ENCODE measurements at places on chromosomes 5 and 9.

- DNase-seq, result no peak
Observed at GRCh38 chr5:99247346-99247745, 318.5 kb upstream of the CHD1 start.

GRCh38 chr9:37998881-37999587, 70.0 kb downstream of the SHB start:
- DNase-seq, result no peak

- no peak for DNase-seq
Observed at GRCh38 chr9:89438194-89438593, 59.7 kb downstream of the SEMA4D start.

DNA sequence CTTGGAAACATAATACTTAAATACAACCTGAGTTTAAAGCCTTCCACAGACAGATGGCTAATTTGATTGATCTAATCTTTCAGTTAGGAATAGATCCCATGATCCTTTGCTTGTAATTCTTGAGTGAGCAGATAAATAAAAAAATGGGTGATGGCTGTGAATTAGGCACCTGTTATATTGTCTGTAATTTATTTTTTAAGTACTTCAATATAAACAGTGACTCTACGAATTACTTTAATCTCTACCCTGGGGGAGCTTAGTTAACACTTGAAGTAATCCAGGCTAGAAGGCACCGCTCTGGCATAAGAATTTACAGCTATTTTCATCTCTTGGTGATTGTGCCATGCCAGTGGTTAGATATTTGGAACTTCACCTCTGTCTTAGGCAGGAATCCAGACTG, 9.0 kb downstream of the EGFLAM start:
- DNase-seq, result no peak

DNA sequence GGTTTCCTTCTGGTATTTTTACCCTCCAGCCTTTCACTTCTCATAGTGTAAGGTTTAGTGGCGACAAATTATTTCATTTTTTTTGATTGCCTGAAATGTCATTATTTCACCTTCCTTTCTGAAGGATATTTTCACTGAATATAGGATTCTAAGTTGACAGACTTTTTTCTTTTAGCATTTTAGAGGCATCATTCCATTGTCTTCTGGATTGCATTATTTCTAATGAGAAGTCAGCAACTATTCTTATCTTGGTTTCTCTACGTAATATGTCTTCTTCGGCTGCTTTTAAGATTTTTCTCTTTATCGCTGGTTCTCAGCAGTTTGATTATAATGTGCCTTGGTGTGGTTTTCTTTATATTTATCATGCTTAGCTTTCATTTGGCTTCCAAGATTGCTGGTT, 194.2 kb downstream of the GAPVD1 start:
- DNase-seq, result no peak

GRCh38 chr5:140311011-140311467, 8.1 kb upstream of the PFDN1 start:
- DNase-seq, result no peak

DNA sequence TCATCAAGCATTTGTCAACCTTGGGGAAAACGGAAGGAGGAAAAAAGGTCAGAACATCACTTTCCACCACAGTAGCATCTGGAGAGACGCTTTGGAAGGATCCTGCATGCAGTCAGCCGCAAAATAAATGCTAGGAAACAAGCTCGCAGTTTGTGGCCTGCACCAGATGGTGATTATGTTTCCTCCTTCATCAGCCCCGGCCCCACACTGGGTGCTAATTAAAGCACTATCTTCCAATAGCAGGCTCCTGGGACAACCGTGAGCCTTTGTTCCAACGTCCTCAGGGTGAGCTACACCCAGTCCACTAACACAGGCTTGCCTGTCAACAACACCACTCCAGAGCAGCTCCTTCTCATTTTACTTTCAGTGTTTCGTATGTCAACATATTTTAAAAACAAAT, 64.0 kb downstream of the RNF130 start:
- DNase-seq, result no peak

- DNase-seq, result peak; percentile 1
Observed at GRCh38 chr9:87498046-87498810, 561 bp downstream of the DAPK1 start.

DNA sequence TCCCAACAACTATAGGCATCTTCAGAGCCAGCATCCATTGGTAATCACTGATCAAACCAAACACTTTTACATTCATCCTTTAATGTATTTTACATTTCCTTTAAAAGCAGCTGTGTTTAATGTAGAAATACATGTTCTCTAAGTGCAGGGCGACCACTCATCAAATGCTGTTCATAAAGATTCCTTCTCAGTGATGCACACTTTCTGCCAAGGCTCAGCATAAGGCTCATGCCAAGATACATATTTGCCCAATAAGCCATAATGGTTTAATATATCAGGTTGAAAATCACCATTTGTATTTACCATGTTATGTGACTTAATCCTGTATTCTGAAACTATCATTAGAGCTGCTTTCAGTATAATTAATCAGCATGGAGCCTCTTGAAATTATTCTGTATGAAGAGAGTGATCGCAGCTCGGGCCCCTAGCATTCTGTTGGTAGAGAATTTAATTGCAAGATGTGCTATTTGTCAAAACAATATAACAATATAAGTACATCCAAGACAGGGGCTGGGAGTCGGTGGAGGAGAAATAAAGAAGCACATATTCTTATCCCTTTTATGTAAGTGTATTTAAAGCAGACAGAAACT, 267.5 kb downstream of the EBF1 start:
- DNase-seq, result no peak

DNA sequence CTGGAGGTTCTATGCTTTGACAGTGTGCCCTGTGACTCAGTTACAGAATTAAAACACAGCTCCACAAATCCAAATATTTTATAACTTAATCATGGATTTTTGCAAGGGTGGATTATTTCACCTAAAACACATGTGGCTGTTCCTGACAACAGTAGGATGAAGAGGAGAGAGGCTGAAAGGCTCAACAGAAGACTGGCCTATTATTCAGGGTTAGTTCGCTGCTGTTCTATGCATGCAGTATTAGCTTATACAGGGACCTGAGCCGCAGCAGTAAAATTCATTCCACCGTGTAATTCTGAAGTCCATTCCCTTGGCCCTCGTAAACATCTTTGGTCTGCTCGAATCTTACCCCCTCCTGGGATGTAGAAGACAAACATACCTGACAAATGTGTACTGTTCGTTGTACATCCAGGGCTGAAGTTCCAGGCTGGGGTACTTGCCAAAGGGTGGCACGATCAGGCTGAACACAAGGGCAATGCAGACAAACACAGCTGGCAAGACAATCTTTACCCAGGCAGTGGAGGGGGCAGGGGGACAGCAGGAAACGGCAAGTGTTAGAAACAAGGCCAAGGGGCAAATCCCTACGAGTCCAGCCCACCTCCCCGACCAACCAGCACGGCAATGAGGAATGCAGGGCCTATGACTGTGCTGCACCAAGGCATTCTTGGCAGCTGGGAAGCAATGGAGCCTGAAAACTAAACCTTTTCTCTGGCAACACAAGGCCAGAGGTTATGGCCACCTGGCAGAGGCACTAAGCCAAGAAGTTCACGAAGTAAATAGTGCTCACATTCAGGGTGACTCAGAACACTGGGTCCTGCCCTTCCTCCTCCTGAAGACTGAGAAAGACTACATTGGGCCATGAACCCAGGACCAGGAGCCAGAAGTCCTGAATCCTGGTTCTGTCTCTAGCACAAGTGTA, 46.8 kb downstream of the NIPSNAP3B start:
- DNase-seq, result no peak

DNA sequence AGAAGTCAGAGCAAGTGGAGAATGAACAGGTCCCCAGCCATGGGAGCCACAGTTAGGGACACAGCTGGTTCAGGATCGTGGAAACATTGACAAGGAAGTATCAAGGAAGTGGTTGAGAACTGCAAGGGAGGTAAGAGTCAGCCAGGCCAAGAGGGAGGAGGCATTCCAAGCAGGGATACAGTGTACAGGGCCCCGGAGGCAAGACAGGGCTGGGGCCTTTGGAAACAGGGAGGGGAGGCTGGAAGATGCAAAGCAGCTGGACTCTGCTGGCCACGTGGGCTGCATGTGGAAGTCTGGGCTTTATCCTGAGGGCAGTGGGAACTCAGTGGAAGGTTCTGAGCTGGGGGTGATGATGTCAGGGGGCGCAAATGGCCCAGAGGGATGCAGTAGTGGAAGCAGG, 14.2 kb downstream of the CCDC180 start:
- DNase-seq, result no peak

- DNase-seq, result no peak
Observed at GRCh38 chr5:61119066-61119465, 43.2 kb downstream of the SMIM15 start.

GRCh38 chr9:135079018-135079417, 8.4 kb upstream of the OLFM1 start:
- no peak for DNase-seq

GRCh38 chr5:141846031-141846430, 32.2 kb downstream of the PCDH1 start:
- DNase-seq, result no peak

- no peak for DNase-seq
Observed at GRCh38 chr5:73668486-73669111, 42.6 kb downstream of the ARHGEF28 start.

GRCh38 chr9:134071149-134071548, 3.3 kb upstream of the BRD3 start:
- no peak for DNase-seq

GRCh38 chr9:90961375-90961774, 159.8 kb downstream of the SYK start:
- no peak for DNase-seq

DNA sequence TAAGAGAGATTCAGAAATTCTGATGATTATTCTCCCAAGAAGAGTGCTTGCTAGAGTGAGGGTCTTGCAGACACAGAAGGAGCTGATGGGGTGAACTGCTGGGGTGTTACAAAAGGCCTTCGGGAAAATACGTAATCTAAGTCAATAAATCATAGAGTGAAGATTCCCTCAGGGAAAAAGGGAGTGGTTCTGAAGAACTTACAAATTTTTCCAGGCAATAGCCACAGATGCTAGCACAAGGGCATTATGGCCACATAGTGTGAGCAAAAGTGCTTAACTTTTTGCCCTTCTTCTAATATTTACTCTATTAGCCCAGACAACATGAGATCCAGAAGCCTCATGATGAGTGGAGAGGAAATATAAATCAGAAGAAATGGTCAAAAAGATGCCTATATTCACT, 137.3 kb downstream of the TMC1 start:
- no peak for DNase-seq

GRCh38 chr5:122880749-122881148, 35.3 kb downstream of the SNX24 start:
- no peak for DNase-seq

- no peak for DNase-seq
Observed at GRCh38 chr5:76716456-76717157, 681 bp downstream of the F2R start.

DNA sequence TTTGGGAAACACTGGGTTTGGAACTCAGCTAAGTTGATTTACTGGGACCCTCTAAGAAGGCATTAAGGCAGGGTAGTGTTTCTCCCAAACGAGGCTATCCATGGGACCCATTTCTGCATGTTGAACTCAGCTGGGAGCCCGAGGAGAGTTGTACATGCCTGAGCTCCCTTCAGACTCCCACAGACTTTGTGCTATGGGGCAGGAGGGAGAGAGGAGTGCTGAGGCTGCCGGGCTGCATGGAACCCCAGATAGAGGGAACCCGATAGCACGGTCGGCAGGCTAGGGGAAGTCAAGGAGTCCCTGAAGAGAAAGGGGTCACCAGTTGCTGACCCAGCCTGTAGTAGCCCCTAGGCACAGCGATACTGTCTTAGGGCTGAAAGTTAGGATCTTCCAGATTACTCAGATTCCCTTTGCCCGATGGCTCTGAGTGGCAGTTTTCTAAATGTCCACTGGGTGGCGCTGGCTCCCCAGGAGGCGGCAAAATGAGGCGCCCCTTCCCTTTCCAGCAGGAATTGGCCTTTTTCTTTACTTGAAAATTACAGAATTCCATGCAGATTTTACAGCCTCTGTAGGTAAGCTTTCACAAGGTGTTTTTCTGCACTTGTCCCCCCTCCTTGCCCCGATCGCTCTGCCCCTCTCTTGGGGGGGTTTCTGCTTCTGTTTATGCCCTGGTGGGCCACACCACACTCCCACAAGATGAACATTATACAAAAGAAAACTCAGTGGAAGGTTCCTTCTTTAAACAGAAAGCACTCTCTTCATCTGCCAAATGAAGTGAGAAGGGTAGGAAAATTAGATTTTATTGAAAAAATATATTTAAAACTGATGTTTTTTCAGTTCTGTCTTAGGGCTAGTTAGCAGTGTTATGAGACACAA, 17.8 kb downstream of the NANS start:
- peak; percentile 54 for DNase-seq

DNA sequence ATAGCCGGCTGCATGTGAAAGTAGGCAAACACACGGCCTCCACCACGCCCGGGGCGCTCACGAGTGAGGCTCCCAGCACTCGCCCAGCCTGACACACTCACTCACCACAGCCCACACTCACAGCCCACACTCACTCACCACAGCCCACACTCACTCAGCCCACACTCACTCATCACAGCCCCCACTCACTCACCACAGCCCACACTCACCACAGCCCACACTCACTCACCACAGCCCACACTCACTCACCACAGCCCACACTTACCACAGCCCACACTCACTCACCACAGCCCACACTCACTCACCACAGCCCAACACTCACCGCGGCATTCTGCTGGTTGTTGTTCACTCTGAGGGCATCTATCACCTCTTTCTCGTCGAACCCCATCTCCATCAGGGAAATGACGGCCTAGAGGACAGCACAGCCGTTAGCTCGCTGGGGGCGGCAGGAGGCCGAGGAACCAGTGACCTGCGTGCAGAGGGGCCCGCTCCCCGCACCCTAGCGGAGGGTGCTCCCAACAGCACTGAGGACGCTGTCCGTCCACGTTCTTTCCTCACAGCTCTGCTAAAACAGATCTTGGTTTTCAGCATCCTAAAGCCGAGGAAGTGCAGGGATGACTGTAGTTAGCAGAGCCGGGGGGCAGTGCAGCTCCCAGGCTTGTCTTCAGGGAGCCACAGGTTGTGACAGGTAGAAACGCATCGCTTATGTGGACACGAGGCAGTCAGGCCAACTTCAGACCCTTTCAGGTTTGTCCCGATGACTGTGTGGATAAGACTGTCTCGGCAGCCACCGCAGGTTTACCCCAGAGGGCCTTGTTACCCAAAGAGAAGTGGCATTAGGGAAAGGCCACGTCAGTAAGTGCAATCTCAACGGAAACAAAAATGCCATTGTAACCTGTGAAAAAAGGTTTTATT, 21.6 kb downstream of the UBAC1 start:
- peak; percentile 18 for DNase-seq

- no peak for DNase-seq
Observed at GRCh38 chr5:161548487-161549094, 2.1 kb upstream of the GABRB2 start.

GRCh38 chr9:118533101-118533500, 828.9 kb downstream of the TLR4 start:
- DNase-seq, result no peak

- no peak for DNase-seq
Observed at GRCh38 chr5:94693043-94693822, 74.8 kb downstream of the SLF1 start.

Data from activated CD4-positive, alpha-beta T cell treated with anti-CD3 and anti-CD28 coated beads for 24 hours (primary cell).